ENCODE measurements at places on chromosomes 13 and 19. TPM values are rescaled to one million over a fixed set of nuclear protein-coding genes. Genes with fewer than 3 reads are reported as not detected.

The ACER1 gene
- total RNA-seq: 0.78 TPM

The TLE6 gene
- 0.64 TPM for total RNA-seq

- H3K4me3 ChIP-seq: no peak overlapping the region
- no peak overlapping the region for H3K27ac ChIP-seq
- no peak for DNase-seq
- peaks cover 6% of the 10 kb centered on the region for H3K36me3 ChIP-seq
- no peaks in the 10 kb centered on the region for H3K27me3 ChIP-seq
- H3K4me1 ChIP-seq: peaks cover 7% of the 10 kb centered on the region
Observed at GRCh38 chr13:73932091-73932490, 202.1 kb downstream of the KLF12 start.

DNA sequence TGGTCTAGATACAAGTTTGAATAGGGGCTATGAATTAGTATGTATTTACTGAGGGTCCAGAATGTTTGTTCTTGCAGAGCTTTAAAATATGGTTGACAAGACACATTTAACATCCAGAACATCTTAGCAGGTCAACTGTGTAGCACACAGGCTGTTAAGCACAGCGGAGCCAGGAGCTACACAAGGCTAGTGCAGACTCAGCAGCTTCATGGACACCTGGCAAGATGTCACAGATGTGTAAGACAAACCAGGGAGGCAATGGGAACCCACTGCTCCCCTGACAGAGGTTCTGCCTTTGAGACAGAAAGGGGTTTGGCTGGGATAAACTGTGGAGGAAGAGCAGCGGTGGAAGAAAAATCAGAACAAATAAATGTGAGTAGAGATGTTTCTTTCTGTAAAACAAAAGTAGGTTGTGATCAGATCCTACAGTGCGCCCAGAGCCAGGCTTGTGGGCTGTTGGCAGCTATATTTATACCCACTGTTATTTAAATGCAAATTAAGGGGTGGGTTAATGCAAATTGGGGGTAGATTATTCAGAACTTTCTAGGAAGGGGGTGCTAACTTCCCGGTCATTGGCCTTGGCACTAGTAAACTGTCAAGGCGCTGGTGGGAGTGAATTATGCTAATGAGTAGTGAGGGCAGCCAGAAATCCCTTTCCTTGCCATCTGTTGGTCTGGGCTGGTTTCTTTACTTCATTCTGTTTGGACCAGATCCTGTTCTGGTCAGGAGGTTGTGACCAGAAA, 33.0 kb downstream of the MIPEP start:
- peaks cover 4% of the 10 kb centered on the region for H3K36me3 ChIP-seq
- no peak overlapping the region for H3K4me3 ChIP-seq
- no peaks in the 10 kb centered on the region for H3K27me3 ChIP-seq
- no peak overlapping the region for H3K27ac ChIP-seq

DNA sequence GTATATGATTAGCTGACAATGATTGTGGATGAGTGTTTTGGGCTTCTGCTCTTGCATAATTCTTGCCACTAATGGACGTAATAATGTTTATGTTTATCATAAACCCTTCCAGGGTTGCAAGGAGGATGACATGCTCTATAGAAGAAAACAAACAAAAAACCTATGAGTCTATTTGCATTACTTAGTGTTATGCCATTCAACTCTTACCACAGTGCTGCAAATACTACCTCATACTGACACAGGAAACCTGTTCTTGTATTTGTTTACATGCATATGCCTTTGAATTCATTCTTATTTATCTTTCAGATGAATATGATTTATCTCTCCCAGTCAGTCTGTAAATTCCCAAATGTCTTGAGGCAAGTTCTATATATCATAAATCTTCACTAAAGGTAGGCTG, 39.6 kb upstream of the FREM2 start:
- H3K27me3 ChIP-seq: no peaks in the 10 kb centered on the region
- no peak for DNase-seq
- no peak overlapping the region for H3K4me3 ChIP-seq
- no peaks in the 10 kb centered on the region for H3K4me1 ChIP-seq
- no peaks in the 10 kb centered on the region for H3K36me3 ChIP-seq

DNA sequence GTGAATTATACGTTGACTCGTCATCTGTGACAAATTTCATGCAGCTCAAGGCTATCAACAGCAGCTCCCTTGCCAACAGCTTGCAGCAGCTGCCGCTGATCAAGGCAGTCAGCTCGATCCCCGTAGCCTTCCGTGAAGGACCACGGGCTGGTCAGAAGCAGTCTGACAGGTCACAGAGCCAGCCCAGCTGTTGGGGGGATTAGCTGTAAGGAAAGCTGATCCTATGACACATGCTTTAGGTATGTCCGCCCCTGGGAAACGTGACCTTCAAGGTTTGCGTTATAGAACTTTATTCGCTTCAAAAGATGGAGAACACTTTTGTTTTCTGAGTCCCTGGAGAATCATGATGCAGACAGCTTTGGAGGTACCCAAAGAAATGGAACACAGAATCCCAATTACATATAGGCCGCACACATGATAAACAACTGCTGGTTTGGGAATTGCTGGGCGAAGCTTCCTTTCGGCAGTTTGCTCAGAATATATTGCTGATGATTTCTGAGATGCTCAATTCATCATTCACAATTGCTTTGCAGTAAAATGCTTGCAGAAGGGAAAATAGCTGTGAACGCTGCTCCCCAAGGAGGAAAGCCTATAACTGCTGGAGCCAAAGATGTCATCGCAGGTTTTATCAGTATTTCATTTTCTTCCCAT, 62.6 kb upstream of the USP29 start:
- H3K27me3 ChIP-seq: no peaks in the 10 kb centered on the region
- H3K36me3 ChIP-seq: no peaks in the 10 kb centered on the region
- no peak for DNase-seq

DNA sequence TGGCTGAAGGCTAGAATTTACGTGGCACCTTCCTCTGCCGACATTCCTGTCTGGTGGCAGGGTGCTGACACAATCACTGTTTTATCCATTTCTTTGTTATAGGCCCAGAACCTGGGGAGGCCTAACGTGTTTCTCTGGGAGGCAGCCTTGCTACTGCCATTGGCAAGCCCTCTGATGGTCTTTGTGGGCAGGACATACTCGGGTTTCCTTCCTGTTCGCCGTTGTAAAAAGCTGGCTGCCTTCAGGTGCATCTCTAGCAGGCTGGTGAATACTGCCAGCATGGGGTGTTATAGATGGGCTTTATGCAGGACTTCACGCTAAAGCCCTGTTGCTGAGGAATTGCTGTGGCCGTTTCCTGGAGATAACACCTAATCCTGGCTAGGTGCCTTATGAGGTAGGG, 28.1 kb downstream of the B3GLCT start:
- H3K36me3 ChIP-seq: no peaks in the 10 kb centered on the region
- no peaks in the 10 kb centered on the region for H3K27me3 ChIP-seq
- DNase-seq: no peak
- H3K27ac ChIP-seq: no peak overlapping the region

DNA sequence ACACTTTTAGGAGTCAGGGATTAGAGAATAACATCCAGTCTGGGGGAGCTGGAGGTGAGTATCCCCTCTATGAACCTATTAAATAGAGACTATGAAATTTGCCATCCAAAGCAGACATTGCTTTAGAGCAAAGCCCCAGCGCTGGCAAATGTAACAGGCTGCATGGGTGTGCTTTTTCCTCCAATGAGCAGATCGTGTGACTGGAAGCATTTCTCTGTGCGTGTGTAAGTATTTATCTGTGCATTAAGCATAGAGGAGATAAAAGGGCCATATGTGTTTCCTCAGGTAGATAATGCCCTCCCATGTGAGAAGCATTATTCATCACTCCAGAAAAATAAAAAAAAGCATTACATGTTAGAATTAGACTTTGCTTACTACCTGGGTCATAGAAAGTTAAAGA, 924 bp downstream of the TNFSF13B start:
- H3K4me1 ChIP-seq: peaks cover 7% of the 10 kb centered on the region
- H3K36me3 ChIP-seq: no peaks in the 10 kb centered on the region
- peak overlapping the region; percentile 66 for H3K27ac ChIP-seq
- no peak for DNase-seq
- no peaks in the 10 kb centered on the region for H3K27me3 ChIP-seq

The ZNF132 gene
- total RNA-seq: 12.4 TPM

DNA sequence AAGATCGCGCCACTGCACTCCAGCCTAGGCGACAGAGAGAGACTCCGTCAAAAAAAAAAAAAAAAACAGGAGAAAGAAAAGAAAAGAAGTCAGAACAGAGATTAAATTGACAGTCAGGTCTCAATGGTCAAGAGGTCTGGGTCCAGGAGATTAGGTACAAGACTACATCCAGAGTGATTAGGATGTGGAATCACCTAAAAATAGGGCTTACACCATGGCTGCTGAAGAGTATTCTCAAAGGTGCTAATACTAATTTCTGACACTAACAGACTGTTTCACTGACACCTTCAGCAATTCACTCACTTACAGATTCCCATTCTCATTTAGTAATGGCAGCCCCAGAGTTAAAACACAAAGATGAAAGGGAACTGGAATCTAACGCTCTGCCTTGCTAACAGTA, 91.7 kb downstream of the TBC1D4 start:
- H3K27ac ChIP-seq: no peak overlapping the region
- H3K4me1 ChIP-seq: no peaks in the 10 kb centered on the region
- no peak for DNase-seq
- H3K36me3 ChIP-seq: no peaks in the 10 kb centered on the region
- H3K27me3 ChIP-seq: no peaks in the 10 kb centered on the region
- no peak overlapping the region for H3K4me3 ChIP-seq

DNA sequence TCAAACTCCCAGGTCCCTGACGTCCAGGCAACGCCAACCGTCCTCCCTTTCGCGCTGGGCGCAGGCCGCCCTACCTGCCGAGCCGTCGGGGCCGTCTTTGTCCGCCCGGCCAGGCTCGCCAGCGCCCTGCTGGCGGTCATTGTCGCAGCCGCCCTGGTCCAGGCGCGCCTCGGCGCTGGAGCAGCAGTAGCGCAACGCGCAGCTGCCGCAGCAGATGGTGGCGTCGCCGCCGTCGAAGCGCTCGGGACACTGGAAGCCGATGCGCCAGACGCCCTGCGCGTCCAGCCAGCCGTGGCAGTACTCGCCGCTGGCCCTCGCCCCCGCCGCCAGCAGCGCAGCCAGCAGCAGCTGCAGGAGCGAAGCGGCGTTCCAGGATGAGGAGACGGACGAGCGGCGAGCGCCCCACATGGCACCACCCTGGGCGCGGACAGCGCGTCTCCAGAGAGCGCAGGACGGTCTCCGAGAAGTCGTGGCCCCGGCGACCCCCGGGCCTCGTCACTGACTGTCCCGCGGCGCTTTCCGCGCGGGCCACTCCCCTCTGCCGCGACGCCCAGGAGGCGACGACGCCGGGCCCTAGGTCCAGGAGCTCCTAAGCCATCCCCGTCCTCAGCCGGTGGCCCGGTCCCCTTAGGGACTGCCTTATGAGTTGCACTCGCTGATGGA, 1.1 kb downstream of the SHISA2 start:
- DNase-seq: peak; percentile 9
- no peaks in the 10 kb centered on the region for H3K27me3 ChIP-seq
- H3K4me3 ChIP-seq: peak overlapping the region; percentile 39
- no peaks in the 10 kb centered on the region for H3K36me3 ChIP-seq

The KANK3 gene
- 1.3 TPM for total RNA-seq

DNA sequence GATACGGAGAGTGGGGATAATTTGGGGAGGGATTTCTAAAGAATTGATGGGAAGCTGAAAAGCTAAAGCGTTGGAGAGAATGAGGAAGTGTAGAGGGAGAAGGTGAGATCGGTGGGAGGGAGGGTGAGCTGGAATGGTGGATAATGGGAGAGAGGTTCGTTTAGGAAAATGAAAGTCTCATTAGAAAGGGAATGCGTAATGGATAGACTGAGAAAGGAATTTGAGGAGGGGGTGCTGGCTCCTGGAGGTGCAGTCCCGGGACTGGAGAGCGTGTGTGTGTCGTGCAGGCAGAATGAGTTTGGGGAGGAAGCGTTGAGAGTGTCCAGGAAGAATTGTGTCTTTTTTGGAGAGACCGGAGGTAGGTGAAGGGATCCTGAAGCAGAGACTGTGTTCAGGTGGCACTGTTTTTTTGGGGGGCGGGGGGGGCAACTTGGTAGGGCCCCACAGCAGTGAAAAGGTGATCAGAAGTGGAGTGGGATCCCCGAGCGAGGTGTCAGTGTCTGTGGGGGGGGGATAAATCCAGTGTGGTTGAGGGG, 1.4 kb downstream of the ACTN4 start:
- H3K27me3 ChIP-seq: peaks cover 17% of the 10 kb centered on the region
- no peak for DNase-seq
- no peaks in the 10 kb centered on the region for H3K36me3 ChIP-seq

- no peaks in the 10 kb centered on the region for H3K27me3 ChIP-seq
- no peak for DNase-seq
- no peak overlapping the region for H3K4me3 ChIP-seq
- H3K36me3 ChIP-seq: no peaks in the 10 kb centered on the region
Observed at GRCh38 chr13:39485314-39485700, 117.7 kb downstream of the LHFPL6 start.

- H3K36me3 ChIP-seq: peaks cover 6% of the 10 kb centered on the region
- no peak overlapping the region for H3K27ac ChIP-seq
- H3K4me3 ChIP-seq: no peak overlapping the region
- no peaks in the 10 kb centered on the region for H3K4me1 ChIP-seq
- H3K27me3 ChIP-seq: no peaks in the 10 kb centered on the region
Observed at GRCh38 chr19:10260141-10260584, 8.1 kb downstream of the MRPL4 start.

GRCh38 chr13:30797847-30798535, 62.6 kb downstream of the ALOX5AP start:
- H3K27ac ChIP-seq: no peak overlapping the region
- H3K27me3 ChIP-seq: no peaks in the 10 kb centered on the region
- H3K4me3 ChIP-seq: no peak overlapping the region
- no peaks in the 10 kb centered on the region for H3K36me3 ChIP-seq

DNA sequence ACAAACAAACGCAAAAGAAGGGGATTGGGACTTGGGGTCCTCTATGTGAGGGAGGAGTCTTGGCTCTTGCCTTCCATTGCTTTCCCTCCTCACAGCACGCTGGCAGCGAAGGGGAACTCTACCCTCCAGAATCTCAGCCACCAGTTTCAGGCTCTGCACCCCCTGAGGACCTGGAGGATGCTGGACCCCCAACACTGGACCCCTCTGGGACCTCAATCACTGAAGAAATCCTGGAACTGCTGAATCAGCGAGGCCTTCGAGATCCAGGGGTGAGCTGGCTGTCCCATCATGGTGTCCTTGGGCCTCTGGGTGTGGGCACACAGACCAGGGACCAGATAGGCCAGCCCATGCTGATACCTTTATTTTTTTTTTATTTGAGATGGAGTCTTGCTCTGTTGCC, 9.6 kb downstream of the PLEKHG2 start:
- H3K27me3 ChIP-seq: no peaks in the 10 kb centered on the region
- H3K36me3 ChIP-seq: no peaks in the 10 kb centered on the region
- H3K27ac ChIP-seq: no peak overlapping the region
- no peak for DNase-seq

DNA sequence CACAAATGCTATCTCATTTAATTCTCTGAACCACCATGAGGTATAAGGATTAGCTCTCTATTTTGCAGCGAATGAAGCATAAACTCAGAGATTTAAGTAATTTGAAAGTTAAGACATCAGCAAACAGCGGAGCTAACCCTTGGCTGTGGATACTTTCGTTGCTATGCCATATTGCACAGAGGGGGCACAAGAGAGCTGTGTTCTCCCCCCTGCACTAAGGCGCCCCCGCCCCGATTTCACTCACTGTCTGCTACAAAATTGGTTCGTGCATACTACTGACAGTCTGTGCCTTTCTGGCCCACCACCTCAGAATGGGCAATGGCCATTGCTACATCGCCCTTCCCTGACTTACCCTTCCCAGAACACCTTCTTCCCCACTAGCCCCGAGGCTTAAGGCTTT, 105.7 kb upstream of the OBI1 start:
- no peaks in the 10 kb centered on the region for H3K27me3 ChIP-seq
- H3K27ac ChIP-seq: no peak overlapping the region
- no peaks in the 10 kb centered on the region for H3K36me3 ChIP-seq
- no peak overlapping the region for H3K4me3 ChIP-seq
- H3K4me1 ChIP-seq: no peaks in the 10 kb centered on the region
